ENCODE measurements at places on chromosomes 13 and 19.
A peak's percentile ranks its signal among the peaks of the same experiment; 100 is the strongest.

DNA sequence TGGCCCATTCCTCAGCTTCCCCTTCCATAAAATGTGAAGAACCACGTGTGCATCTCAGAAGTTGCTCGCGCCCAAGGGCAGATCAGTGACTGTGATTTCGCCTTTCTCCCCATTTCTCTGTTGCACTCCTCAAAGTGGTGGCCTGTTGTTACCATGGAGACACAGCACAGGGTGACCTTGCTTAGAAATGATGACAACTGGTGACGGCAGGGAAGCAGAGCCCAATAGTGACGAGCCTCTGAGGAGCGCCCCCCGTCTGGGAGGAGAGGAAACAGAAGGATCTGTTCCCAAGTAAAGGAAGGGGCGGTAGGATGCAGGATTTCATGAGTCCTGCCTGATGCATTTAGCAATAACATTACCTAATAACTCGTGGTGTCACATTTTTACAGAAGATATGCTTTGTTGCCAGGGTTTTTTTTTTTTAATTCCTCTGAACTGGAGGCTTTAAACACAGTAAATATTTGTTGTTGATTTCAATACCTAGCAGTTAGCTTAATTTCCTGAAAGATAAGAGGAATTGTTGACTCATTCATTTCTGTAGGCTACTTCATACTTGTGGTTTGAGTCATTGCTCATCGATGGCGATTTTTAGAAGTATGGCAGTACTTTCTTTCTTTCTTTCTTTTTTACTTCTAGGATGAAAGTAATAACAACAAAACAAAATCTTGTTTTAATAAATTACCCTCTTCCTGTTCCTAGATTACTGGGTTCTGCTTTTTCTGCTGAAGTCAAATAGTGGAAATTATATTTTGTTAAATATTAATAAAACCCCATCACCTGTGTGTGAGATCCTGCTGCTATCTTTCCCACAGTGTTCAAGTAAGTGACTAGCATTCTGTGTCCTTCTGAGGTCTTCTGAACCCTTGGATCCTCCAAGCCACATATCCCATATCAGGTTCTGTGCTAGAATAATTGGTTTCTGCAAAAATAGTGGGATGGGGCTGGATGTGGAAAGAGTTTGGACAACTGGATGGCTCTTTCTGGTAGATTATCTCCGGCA lies 36.0 kb downstream of the MBNL2 start:
- DNase-seq: peak; percentile 37

DNA sequence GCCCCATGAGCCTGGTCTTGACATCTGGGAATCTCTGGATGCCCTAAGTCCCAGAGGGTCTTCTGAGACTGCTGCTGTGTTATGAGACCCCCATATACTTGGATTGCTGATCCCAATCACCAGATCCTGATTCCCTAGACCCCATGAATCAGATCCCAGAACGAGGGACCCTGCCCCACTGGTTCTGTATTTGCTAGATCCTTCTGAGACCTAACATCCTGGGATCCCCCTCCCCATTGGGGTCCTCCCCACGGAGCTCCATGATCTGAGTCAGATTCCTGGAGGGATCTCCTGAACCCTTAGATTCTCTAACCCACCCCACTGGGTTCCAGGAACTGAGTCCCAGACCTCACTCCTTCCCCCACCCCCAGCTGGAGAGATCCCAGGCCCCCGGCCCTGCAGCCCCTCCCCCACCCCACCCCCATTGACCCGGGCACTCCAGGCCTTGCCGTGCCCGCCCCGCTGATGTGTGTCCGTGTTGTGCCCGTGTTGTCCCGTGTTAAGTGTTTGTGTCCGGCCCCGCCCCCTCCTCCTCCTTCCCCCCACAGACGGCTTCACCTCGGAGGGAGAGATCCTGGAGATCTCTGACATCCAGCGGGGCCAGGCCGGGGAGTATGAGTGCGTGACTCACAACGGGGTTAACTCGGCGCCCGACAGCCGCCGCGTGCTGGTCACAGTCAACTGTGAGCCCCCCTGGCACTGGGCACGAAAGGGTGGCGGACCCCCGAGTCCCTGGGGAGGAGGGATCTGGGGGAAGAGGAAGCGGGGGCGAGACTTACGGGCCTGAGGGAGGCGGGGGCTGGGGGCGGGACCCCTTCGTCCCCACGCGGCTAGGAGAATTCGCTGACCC lies 15.0 kb downstream of the IGLON5 start:
- DNase-seq: no peak

GRCh38 chr13:60755380-60756163 lies 358.6 kb downstream of the TDRD3 start:
- no peak for DNase-seq

DNA sequence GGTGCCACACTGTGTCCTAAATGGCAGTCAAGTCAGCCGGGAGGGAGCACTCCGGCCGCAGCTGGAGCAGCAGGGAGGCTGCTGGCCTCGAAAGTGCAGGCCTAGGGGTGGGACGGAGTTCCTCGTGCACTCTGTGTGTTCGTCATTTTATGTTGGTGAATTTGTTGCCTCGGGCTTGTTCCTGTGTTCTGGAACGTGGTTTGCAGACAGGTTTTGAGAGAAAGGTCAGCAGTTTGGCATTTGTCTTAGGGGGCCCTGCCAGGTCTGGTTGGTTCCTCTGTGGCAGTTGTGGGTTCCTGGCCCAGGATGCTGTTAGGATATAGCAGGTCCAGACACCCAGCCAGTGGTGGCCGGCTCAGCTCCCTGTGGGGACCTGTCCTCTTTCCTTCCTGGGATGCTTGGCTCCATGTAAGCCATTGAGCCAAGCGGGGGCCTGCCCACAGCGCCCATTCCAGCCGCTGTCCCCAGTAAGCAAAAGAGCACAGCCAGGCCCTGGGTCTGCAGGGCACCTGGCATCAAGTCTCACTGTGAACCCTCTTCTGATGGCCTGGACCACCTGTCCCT lies 30.0 kb downstream of the MPHOSPH8 start:
- DNase-seq: no peak
